SHP77 treated with DMSO at 0.1 percent for 48 hours (cell line): ENCODE measurements at places on chromosomes 3 and 15.

- no peak for DNase-seq
Measured at GRCh38 chr15:68749793-68750192, 70.9 kb downstream of the ANP32A start.

GRCh38 chr3:14210843-14211594 lies 32.4 kb downstream of the LSM3 start:
- DNase-seq = no peak

GRCh38 chr3:43054754-43055153 lies 51.1 kb downstream of the POMGNT2 start:
- DNase-seq = no peak

GRCh38 chr3:120049881-120050539 lies 44.2 kb downstream of the GSK3B start:
- DNase-seq = no peak

GRCh38 chr3:71689291-71689690 lies 35.9 kb downstream of the EIF4E3 start:
- no peak for DNase-seq

- DNase-seq = no peak
Measured at GRCh38 chr3:175335229-175335628, 476.1 kb downstream of the NAALADL2 start.

- DNase-seq = no peak
Measured at GRCh38 chr15:67188551-67189218, 65.8 kb downstream of the AAGAB start.

DNA sequence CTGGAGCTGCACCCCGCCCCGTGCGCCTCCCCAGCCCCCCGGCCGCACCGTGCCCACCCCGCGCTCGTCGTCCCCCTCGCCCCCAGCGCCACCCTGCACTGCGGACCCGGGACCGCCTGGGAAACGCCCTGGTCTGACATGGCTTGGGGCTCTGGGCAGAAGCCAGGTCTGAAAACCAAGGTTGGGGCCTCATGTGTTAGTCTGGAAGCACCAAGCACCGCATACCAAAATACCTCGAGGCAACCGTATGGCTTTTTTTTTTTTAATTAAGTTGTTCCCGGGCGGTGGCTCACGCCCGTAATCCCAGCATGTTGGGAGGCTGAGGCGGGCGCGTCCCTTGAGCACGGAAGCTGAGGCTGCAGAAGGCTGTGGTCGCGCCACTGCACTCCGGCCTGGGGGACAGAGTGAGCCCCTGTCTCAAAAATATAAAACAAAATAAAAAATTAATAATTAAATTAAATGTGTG lies 91.5 kb upstream of the CHD2 start:
- no peak for DNase-seq

GRCh38 chr15:90358124-90359033 lies 6.3 kb downstream of the ZNF774 start:
- DNase-seq = no peak

DNA sequence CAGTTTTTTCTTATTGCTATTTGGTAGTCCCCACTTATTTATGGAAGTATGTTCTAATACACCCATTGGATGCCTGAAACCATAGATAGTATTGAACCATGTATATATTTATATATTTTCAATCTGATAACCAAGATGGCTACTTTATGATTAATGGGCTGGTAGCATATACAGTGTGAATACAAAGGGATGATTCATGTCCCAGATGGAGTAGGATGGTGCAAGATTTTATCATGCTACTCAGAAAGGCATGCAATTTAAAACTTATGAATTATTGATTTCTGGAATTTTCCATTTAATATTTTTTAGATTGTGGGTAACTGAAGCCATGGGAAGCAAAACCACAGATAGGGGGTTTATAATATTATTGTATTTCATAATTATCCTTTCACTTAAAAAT lies 35.2 kb downstream of the AP4E1 start:
- no peak for DNase-seq

- no peak for DNase-seq
Measured at GRCh38 chr3:98791341-98792325, 28.5 kb downstream of the ST3GAL6 start.

- DNase-seq = peak; percentile 57
Measured at GRCh38 chr3:73796382-73796781, 171.6 kb upstream of the PDZRN3 start.

DNA sequence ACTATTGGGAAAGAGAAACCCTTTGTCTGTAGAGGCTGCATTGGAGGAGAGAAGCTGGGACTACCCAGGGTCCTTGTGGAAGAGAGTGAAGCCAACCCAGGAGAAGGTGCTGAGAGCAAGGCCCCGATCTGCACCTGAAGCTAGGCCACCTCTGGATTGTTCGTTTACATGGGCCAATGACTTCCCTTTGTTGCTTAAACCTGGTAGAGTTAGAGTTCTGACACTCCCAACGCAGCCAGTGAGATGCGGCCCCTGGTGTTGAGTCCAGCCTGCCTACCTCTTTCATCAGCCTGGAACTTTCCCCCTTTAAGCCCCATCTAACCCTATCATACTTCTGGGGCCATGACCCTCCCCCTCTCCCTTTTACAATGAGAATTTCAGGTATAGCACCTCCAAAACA lies 30.8 kb downstream of the CCDC13 start:
- DNase-seq = no peak

DNA sequence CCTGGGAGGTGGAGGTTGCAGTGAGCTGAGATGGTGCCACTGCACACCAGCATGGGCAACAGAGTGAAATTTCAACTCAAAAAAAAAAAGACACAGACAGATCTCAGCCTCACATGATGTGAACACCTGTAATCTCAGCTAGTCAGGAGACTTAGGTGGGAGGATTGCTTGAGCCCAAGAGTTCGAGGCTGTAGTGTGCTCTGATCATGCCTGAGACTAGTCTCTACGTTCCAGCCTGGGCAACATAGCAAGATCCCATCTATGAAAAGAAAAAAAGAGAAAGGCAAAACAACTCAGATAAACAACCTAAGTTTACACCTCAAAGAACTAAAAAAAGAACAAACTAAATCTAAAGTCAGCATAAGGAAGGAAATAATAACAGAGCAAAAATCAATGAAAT lies 11.0 kb downstream of the SCAPER start:
- no peak for DNase-seq

- no peak for DNase-seq
Measured at GRCh38 chr3:111244760-111245159, 173.1 kb downstream of the NECTIN3 start.

DNA sequence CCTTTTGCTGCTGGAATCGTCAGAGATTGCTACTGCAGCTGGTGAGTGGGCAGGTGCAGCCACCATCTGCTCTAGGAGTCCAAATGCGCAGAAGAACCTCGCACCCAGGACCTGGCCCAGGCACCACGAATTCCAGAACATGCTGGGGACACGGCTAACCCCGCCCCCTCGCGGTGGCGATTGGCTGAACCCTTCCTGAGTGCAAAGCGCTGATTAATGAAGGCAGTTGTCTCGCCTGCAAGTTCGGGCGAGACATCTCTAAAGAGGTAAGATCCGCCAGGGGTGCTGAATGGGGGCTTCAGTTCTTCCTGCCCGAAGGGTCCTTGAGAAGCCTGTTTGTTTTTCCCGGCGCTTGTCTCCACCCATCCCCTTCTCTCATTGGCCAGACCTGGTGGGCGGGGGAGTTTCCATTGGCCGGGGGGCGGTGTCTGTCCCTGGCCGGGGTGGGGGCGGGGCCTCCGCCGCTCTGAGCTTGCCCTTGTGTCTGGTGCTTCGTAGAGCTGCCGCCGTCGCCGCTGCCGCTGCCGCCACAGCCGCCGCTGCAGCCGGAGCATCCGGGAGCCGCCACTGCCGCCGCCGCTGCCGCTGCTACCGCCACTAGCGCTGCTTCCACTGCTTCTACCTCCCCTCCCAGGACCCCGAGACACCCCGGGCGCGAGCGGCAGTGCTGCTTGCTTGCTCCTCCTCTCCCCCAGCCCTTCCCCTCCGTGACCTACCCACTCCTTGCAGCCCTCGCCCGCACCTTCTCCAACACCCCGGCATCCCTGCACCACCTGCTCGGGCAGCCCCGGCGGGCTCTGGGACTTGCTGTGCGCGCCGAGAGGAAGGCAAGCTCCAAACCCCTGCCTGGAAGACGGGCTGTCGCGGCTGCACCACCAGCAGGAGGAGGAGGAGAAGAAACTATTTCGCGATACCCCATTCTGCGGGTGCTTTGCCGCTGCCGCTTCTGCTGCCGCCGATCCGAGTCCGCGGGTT lies at the start of gene CADM2:
Gene CADM2 (plus strand): TSS at position 495 of the 975 bp plus-strand sequence.
- DNase-seq = peak; percentile 98

- DNase-seq = no peak
Measured at GRCh38 chr3:169980055-169980454, 13.4 kb downstream of the SEC62 start.

DNA sequence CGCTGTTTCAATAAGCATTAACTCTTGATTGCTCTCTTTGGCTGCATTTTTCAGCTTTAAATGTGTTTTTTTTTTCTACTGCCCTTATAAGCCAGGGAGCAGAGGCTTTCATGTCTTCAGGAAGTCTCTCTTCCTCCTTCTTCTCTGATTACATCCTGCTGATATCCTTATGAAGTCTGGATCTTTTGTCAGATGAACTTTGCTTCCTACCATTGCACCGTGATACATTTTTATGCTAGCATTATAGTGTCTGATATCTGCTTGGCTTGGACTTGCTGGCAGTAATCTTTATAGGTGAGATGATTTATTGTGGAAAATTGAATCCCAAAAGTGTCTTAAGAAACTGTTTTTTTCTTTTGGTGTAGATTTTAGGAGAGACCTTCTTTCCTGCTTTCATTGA lies 160.4 kb upstream of the CFAP20DC start:
- no peak for DNase-seq

GRCh38 chr3:184177331-184177731 lies 2.7 kb downstream of the AP2M1 start:
- no peak for DNase-seq

DNA sequence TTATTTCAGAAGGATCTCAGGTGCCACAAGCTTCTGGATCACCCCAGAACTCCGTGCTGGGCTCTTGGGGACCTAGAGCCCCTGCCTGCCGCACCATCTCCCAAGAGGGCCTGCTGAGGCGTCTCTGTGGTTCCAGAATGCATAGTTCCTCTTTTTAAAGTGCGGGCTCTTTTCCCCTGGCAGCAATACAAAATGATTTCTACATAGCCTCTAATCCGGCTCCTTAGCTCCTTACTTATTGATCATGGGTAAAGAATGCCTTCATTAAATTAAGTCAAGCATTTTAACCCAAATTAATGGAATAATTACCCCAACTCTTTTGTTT lies 121.9 kb downstream of the ATP10A start:
- DNase-seq = no peak

- DNase-seq = no peak
Measured at GRCh38 chr15:73930371-73930770, 4.1 kb downstream of the LOXL1 start.

GRCh38 chr15:65026756-65027155 lies 2.7 kb downstream of the MTFMT start:
- DNase-seq = no peak

- DNase-seq = no peak
Measured at GRCh38 chr3:76152028-76152427, 366.7 kb upstream of the ZNF717 start.
